NCI-H1417 treated with DMSO at 0.1 percent for 48 hours (cell line): ENCODE measurements at places on chromosomes 16 and 17.

DNA sequence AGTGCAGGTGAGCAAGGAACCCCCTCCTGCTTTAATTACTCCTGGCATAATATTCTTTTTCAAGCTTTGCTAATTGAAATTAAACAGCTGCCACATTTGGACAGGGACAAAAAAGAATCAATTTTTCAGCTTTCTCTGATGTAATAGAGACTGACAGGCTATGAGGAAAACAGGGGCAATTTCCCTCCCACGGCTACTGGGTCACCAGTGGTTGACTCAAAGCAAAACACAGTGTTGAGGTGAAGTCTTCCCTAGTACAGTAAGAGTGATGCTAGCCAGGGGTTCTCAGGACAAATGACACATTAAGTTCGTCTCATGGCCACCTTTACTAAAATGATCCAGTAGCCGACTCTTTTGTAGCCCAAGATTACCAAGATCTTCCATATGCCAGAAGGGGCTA lies 38.6 kb upstream of the PMFBP1 start:
- no peak for DNase-seq

DNA sequence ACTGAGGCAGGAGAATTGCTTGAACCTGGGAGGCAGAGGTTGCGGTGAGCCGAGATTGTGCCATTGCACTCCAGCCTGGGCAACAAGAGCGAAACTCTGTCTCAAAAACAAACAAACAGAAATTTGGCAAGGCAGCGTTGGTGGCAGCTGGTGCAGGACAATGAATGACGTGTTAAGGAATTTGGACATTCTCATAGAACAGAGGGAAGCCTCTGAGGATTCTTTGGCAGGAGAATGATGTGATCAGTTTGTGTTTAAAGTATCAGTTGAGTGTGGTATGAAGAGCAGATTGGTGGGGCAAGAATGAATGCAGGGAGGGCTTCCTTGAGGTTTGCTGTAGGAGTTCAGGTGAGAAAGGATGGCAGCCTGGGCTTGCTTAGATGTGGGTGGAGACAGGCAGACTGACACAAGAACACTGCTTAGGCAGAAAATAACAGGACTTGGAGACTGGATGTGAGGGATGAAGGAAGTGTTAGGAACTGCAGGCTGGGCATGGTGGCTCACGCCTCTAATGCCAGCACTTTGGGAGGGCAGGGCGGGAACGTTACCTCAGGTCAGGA lies 4.8 kb downstream of the CYB5D2 start:
- no peak for DNase-seq

- no peak for DNase-seq
Observed at GRCh38 chr16:9297437-9298113, 206.1 kb downstream of the HAPSTR1 start.

GRCh38 chr16:49181791-49182518 lies 99.7 kb downstream of the CBLN1 start:
- DNase-seq = no peak

DNA sequence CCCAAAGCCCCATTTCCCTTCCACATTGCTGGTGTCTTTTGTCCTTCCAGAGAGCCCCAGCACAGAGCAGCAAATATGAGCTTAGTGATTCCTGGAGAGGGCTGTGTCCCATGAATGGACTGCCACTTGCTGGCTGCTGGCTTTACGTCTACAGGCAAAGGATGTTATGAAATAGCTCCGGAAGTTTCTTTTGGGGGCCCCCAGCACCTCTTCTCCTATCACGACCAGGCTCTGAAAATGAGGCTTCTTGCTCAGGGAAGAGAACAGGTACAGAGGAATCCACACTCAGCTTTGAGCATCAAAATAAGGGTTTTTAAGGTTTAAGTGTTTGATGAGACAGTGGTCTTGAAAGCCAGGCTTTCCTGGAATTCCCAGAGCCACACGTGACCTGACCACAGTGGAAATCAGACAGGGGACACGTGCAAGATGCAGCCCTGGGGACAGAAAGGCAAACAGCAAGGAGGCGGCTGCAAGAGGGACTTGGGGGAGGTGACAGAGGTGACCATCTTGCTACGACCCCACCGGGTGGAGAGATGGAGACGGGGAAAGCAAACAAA lies 58.1 kb downstream of the ZDHHC7 start:
- no peak for DNase-seq

DNA sequence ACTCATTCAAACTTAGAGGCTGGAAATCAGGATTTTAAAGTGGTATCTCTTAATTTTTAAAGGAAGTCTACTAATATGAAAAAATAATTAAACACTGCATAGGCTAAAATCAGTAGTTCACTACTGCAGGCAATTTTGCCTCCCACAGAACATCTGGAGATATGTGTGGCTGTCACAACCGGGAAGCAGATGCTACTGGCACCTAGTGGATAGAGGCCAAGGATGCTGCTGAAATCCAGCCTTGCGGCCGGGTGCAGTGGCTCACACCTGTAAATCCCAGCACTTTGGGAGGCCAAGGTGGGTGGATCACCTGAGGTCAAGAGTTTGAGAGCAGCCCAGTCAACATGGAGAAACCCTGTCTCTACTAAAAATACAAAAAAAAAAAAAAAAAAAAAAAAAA lies 473.9 kb downstream of the XYLT1 start:
- no peak for DNase-seq

DNA sequence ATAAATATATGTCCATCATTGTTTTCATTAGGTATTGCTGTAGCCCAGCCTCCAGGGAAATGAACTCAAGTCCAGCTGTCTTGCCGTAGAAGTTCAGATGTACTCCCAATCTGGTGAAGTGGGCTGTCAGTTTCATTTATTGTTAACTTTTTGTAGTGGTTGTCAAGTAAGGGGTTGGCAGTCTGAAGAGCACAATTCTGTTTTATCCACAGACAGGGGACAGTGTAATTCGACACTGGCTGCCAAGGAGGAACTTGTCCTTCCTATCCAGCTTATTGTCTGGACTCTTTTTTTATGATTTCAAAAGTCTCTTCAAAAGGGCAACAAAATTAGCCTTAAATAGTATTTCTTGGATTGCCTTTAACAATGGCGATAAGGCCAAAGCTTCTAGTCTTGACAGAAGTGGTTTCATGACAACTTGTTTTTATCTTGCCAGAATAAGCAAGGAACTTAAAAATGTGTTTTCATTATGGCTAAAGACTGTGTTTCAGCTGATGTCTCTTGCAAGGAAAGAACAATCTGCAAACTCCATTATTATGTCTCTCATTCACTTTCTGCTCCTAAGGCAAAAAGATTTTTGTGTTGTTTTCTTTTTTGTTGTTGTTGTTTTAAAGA lies 73.9 kb upstream of the TANC2 start:
- no peak for DNase-seq

DNA sequence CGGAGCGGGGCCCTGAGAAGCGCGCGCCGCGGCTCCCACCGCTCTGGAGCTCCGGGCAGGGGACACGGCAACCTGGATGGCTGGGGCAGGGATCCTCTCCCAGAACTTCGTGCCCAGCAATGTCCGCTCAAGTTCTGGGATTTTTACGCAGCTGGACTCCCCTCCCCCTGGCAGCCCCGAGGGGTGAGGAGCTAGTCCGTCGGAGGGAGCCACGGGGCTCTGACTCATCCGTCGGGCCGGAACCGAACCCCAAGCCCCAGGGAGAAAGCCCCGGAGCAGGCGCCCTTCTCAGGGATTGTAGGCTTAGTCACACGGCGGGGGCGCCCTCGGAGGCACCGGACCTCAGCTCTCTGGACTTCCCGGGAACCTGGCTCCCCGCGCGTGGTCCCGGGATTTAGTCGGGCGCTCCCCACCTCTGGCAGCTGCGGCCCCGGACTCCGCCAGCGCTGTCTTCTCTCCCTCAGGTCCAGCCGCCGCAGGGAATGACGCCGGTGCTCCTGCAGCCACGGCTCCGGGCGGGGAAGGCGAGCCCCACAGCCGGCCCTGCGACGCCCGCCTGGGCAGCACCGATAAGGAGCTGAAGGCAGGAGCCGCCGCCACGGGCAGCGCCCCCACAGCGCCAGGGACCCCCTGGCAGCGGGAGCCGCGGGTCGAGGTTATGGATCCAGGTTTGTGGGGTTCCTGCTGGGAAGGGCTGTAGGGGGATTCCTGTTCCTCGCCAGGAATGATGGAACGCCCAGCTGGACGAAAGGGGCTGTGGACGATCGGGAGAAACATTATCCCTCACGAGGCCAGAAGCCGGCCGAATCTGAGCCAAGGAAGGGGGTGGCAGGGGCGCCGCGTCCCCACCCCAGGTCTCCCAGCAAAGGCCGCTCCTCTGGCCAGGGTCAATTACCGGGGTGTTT lies 830 bp downstream of the SPHK1 start:
- DNase-seq = no peak

- no peak for DNase-seq
Observed at GRCh38 chr16:72959301-72959996, 88.5 kb downstream of the ZFHX3 start.

DNA sequence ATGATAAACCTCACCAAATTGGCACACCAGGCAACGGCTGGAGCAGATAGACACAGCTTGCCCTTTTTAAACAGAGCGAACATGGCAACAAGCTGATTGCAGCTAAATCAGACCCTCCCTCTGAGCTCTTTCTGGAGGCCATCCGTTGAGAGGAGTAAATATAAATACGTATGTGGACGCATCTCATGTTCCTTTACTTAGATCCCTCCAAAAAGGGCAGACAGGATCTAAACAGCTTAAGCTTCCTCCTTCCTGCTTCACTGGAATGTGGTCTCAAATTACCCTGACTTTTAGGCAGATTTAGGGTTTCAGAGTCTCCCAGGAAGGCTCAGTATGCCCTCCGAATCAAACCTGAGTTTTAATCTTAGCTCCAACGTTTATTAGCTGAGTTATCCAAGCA lies 204.7 kb upstream of the GOT2 start:
- no peak for DNase-seq

DNA sequence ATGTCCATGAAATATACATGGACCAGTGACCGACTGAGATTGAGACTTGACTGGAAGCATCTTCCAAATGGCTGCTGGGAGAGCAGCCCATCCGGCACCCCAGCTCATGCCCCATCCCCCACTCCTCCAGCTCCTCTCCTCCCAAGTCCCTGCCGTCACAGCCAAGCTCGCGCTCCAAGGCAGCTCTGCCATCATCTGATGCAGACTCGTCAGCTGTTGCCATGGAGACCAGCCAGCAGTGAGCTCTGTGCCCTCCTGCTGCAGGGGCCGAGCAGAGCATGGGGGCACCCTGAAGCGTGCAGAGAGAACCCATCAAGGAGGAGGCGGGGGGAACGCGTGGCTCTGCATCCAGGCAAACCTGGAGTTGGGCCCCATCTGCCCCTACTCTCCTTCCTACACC lies 74.5 kb upstream of the TNRC6C start:
- DNase-seq = peak; percentile 65

DNA sequence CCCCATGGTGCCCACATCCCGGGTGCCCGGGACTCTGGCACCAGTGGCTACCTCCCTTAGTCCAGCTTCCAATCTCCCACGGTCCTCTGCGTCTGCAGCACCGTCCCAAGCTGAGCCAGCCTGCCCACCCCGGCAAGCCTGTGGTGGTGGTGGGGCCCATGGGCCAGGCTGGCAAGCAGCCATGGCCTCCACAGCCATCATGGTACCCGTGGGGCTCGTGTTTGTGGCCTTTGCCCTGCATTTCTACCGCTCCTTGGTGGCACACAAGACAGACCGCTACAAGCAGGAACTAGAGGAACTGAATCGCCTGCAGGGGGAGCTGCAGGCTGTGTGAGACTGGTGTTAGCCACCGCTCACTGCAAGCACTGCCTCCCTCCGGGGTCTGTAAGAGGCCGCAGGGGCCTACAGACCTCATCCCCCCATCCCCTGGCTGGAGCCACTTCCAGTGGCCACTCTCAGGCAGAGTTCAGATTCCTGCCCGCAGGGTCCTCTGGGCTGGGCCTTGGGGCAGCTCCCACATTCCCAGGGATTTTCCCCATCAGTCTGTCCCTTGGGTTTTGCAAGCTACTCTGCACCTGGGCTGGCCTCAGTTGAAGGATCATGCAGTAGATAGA lies 3.9 kb upstream of the SETD1A start:
- no peak for DNase-seq

DNA sequence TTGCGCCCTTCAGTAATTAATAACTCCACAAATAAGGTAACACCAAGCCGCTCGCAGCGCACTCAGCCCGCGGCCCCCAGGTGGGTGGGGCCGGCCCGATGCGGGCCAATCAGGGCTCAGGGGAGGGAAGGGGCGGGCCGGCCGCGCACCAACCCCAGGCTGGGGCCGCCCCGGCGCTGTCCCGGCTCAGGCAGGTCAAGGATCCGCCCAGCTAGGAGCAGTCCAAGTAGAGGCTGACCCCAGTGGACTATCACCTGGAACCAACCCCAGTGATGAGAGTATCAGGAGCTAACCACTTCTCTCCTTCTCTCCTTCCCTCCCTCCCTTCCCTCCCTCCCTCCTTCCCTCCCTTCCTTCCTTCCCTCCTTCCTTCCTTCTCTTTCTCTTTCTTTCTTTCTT lies 110.8 kb downstream of the C16orf78 start:
- no peak for DNase-seq

DNA sequence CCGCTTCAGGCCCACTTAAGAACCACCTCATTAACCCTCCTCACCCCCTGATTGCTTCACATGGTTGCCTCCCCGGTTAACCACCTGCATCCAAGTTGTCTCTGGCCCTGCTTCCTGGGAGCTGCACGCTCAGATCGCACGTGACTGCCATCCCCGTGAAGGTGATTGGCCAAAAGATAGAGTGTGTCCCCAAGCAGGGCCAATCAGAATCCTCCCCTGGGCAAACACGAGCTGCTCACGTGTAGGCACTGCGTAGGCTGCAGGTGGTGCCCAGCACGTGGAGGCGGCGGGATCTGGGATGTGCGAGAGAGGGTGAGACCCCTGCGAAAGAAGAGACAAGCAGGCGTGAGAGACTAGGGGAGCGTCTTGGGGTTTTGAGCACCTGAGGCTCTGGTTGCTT lies 111.8 kb upstream of the CRHR1 start:
- peak; percentile 21 for DNase-seq

DNA sequence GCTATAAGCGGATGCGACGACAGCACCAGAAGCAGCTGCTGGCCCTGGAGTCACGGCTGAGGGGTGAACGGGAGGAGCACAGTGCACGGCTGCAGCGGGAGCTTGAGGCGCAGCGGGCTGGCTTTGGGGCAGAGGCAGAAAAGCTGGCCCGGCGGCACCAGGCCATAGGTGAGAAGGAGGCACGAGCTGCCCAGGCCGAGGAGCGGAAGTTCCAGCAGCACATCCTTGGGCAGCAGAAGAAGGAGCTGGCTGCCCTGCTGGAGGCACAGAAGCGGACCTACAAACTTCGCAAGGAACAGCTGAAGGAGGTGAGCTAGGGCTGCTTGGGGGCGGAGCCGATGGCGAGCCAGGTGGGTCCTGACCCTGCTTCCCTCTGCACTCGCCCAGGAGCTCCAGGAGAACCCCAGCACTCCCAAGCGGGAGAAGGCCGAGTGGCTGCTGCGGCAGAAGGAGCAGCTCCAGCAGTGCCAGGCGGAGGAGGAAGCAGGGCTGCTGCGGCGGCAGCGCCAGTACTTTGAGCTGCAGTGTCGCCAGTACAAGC lies 10.1 kb downstream of the HIRIP3 start:
- DNase-seq = no peak

GRCh38 chr16:58498341-58499091 lies 1.4 kb upstream of the NDRG4 start:
- DNase-seq = no peak
